ENCODE measurements at places on chromosomes 6 and 20.
A peak's percentile ranks its signal among the peaks of the same experiment; 100 is the strongest.

- DNase-seq, result no peak
Observed at GRCh38 chr20:9460518-9460917, 53.9 kb upstream of the LAMP5 start.

- no peak for DNase-seq
Observed at GRCh38 chr6:127457456-127458064, 1.6 kb downstream of the KIAA0408 start.

- no peak for DNase-seq
Observed at GRCh38 chr6:105595829-105596228, 192.9 kb upstream of the PREP start.

DNA sequence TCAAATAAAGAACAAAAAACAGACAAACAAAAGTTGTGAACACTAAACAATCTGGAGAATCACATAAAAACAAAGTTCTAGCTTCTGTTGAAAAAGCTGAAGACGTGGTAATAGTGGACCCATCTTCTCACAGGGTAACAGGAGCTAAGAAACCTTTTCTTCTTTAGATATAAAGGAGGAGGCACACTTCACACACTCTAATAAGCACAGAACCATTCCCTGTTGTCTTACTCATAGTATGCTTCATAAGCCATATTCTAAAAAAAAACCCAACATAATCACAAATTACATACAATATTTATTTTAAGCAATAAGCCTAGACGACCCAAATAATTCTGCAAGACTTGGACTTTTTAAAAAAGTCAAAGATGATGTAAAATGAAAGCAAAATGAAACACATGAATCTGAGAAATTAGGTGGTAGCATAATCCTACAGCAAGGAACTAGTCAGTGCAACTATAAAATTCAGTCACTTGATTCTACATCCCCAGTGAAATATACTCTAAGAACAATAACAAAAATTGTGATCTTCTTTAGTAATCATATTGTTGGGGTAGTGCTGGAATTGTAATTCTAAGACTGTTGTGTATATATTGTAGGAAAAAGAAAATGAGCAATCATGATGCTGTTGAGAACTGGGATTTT lies 15.6 kb downstream of the SRPK1 start:
- no peak for DNase-seq

DNA sequence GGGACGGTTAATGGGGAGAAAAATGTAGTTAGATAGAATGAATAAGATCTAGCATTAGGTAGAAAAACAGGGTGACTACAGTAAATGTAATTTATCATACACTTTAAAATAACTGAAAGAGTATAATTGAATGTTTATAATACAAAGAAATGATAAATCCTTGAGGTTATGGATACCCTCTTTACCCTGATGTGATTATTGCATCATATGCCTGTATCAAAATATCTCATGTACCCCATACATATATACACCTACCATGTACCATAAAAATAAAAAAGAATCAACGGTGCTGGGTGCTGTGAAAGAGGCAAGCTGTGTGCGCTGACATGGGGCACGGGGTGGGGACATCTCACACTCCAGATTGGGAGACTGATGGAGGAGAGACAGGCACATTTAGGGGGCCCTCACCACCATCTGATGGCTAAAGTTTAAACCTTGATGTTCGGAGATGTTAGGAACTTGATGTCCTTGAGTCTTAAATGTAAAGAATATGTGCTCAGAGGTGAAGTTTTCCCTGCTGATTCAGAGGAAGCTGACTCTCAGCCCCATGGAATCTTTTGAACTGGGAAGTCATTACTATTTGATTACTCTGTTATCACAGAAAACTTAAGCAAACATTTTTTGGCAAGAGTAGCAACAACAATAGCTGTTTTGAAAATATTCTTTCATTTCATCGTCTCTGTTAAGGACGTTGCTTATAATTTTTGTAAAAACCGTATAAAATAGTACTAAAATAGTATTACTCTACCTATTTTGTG lies 26.4 kb upstream of the RFPL4B start:
- no peak for DNase-seq

GRCh38 chr20:51276296-51276695 lies 253.4 kb upstream of the KCNG1 start:
- DNase-seq, result no peak

DNA sequence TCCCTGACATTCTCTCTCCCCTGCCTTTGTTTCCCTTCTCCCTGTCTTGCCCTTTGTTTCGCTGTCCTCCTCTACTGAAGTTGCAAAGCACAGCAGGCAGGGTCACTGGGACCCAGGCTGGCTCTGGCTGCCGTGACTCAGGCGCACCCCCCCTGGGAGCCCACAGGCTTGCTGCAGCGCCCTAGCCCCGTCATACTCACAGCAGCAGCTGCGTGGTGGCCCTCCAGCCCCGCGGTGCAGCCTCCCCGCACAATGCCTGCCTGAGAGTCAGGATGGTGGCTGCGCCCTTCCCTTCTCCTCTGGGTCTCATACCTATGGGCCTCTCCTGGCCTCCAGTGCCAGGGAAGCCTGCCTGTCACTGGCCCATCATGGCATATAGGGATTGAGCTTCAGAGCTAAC lies 41.7 kb downstream of the TXNDC5 start:
- peak; percentile 33 for DNase-seq

DNA sequence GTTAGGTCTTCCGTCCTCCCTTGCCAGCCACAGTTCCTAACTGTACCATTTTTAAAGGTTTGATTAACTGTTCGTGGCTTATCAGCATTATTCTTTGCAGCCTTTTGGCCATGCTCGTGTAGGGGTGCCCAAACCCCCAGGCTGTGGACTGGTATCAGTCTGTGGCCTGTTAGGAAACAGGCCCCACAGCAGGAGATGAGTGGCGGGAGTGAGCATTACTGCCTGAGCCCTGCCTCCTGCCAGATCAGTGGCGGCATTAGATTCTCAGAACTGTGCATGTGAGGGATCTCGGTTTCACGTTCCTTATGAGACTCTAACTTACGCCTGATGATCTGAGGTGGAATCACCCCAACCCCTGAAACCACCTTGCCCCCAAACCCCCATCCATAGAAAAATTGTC lies 79.3 kb downstream of the TBC1D7 start:
- DNase-seq, result no peak

GRCh38 chr20:35757098-35757705 lies 14.6 kb upstream of the PHF20 start:
- peak; percentile 29 for DNase-seq

DNA sequence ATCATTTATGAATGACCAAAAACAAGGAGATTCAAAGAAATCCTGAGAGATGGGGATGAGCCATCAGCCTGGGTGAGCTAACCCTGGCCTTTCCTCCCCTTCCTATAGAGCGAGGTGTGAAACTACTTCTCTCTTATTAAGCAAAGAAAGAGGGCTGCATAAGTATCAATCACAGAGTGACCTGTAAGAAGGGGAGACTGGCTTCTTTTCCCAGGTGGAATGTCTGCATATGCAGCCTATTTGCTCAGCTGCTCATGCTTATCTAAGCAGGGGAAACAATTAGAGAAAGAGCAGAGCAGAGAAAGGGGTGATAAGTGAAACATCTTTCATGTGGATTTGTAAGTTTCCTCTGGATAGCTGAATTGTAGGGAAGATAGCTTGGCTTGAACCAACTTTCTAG lies 160.0 kb downstream of the PKHD1 start:
- peak; percentile 70 for DNase-seq

GRCh38 chr20:10674684-10675449 lies 1.1 kb upstream of the JAG1 start:
- peak; percentile 83 for DNase-seq

- DNase-seq, result no peak
Observed at GRCh38 chr6:98641949-98642719, 192.2 kb upstream of the POU3F2 start.

GRCh38 chr6:46347669-46348068 lies 143.6 kb downstream of the RCAN2 start:
- DNase-seq, result no peak

GRCh38 chr6:38504996-38505395 lies 134.7 kb downstream of the BTBD9 start:
- DNase-seq, result no peak

DNA sequence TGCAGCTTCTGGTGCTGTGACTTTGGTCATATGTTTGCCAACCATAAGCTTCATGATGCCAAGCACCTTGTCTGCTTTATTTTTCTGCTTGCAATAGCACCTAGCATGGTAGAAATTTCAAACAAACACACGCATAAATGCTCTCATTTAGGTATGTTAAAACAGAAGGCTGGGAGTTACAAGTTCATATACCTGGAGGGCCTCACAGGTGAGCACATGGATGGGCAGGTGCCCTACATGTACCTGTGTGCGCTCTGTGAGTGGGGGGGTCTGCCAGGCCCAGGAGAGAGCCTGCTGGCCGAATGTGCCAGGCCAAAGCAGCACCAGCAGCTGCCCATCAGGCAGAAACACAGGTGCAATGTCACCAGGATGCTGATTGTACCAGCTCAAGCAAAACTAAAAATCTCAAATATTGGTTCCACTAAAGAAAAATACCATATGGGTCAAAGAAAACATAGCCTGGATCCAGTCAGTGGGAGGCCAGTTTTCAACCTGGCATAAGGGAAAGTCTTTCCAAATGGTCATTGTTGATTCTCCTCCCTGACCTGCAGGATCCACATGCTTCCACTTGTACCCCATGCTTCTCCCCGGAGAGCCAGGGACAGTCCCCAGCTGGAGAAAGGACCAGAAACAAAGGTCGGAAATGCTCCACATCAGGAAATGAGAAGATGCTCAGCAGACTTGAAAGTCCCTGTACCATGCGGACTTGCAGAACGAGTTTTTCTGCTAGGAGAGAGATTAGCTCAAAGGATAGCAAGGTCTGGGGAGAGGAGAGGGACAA lies 7.2 kb upstream of the PFDN4 start:
- DNase-seq, result no peak

GRCh38 chr6:30816791-30817739 lies 67.3 kb upstream of the DDR1 start:
- no peak for DNase-seq

DNA sequence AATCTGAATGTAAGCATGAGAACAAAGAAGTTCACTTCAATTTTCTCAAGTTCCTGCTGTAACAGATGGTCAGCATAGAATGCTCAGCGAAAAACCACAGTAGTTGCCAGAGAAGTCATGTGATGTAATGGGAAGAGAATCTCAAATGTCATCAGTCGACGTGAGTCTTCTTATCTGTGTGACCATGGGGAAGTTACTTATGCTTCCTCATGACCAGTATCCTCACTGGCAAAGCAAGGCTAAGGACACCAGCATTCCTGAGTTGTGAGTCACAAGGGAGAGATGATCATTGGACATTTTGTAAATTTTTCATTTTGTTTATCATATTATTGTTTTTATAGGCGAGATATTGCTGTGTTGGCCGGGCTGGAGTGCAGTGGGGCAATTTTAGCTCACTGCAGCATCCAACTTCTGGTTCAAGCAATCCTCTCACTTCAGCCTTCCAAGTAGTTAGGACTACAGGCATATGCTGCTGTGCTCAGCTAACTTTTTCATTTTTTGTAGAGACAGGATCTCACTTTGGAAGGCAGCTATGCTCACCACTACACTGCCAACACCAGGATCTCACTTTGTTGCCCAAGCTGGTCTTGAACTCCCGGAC lies 21.9 kb downstream of the SGK1 start:
- no peak for DNase-seq

GRCh38 chr6:138945354-138945753 lies 42.7 kb downstream of the REPS1 start:
- peak; percentile 23 for DNase-seq

DNA sequence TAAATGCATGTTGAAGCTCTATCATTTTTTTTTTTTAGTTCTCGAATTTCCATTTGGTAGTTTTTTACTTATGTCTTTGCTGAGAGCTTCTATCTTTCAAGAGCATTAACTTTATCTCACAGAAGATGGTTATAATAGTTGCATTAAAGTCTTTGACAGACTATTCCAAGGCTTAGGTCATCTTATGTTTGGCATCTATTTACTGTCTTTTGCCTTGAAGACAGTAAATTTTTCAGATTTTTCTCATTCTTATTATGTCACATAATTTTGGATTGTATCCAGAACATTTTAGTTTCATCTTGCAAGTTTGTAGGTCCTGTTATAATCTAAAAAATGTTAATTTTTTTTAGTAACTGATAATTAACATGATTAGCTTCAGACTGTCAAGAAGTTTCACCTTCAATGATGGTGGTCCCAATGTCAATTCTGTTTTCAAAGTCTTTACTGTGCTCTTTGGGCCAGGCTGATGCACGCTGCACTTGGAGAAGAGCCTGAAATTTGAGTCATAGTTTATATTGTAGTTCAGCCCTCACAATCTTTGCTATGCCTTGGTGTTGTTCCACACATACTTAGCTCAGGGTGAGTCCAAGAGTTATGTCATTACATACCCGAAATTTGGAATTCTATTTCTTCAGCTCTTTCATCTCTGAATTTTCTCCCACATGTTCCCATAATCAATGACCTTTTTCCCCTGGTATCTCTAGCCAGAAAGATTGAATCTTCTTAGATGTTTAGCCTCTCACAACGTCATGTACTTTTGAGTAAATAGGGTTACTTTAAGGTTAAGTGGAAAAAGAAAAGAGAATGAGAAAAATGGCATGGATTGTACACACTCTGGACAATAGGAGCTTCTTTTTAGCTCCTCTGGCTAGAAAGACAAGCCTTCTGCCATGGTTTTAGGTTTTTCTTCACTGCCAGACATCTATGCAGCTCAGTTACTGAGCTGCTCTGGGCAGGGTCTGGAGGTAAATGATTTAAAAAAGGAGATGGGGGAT lies 110.3 kb upstream of the BTBD3 start:
- no peak for DNase-seq

DNA sequence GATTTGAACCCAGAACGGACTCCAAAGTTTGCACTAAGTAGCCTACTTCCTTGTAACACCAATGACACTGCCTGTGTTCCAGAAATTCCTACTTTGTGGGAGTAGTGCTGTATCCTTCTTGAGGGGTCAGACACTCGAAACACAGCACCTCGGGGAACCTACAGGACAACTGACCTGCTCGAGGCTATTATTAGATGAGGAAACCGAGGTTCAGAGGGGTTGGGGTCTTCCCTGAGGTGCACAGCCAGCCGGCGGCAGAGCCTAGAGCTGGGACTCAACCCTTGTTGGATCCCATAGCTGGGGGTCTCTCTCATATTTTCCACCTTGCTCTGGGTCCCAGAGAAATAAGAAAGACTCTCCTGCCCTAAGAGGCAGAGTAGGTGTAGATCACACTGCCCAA lies 89.8 kb upstream of the PTPN1 start:
- no peak for DNase-seq

GRCh38 chr6:33958526-33959328 lies 154.9 kb upstream of the MLN start:
- DNase-seq, result peak; percentile 24

- DNase-seq, result no peak
Observed at GRCh38 chr6:15508441-15508871, 154.4 kb downstream of the DTNBP1 start.

GRCh38 chr20:23234311-23235078 lies 116.1 kb upstream of the NXT1 start:
- no peak for DNase-seq

GRCh38 chr6:9620263-9620662 lies 794.6 kb downstream of the TFAP2A start:
- no peak for DNase-seq

GRCh38 chr20:32582659-32583580 lies 2.2 kb downstream of the NOL4L start:
- peak; percentile 66 for DNase-seq

DNA sequence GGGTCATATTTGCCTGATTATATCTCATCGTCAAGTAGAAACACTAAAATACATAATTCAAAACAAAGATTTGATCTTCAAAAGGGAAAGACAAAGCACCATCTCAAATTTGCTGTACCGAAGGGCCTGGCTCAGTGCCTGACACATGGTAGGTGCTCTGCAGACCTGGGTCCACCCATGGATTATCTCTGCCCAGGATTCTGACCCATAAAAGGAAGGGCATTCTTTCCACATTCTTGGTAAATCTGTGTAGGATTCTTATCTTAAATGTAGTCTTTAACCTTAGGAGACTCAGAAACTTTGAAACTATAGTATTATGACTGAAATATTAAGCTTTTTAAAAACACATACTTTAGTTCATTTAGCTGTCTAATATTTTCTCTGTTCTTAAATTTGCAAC lies 274.1 kb upstream of the FLRT3 start:
- no peak for DNase-seq

Data from NCI-H146 (cell line).